ENCODE measurements at places on chromosomes 16 and 17.
A peak's percentile ranks its signal among the peaks of the same experiment; 100 is the strongest.

- no peak for DNase-seq
Observed at GRCh38 chr16:57379579-57379978, 7.3 kb downstream of the CX3CL1 start.

- no peak for DNase-seq
Observed at GRCh38 chr16:87437327-87437726, 45.2 kb downstream of the MAP1LC3B start.

- DNase-seq: no peak
Observed at GRCh38 chr17:56373981-56374833, 219.3 kb upstream of the NOG start.

GRCh38 chr16:3591436-3591803, 14.2 kb upstream of the NLRC3 start:
- no peak for DNase-seq

DNA sequence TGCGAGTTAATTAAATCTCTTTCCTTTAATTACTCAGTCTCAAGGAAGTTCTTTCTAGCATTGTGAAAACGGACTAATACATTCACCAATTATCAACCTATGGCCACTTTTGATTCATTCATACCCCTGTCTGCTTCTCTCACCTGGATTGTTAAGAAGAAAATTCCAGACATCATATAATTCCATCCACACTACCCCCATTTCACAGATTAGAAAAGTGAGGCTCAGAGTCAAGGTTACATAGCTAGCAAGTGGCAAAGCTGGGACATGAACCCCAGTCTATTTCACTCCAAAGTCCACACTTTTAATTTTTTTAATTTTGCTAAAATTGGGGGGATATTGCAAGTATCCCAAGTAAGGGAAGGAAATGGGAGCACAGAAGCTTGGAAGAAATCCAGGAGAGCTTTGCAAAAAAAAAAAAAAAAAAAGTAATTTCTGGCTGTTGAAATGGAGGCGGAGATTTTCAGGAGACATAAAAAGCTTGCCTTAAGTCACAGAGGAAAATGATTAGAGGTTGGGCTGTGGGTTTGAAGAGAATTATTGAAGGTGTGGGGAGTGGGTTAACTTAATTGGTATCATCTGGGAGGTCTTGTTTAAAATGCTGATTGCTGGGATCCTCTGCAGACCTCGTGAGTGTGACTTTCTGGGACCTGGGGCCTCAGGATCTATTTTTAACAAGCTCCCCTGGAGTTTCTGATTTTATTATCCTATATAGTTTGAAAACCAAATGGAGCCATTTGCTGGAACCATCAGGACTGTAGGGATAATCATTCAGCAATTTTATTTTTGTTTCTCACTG, 42.3 kb upstream of the ZKSCAN2 start:
- no peak for DNase-seq

DNA sequence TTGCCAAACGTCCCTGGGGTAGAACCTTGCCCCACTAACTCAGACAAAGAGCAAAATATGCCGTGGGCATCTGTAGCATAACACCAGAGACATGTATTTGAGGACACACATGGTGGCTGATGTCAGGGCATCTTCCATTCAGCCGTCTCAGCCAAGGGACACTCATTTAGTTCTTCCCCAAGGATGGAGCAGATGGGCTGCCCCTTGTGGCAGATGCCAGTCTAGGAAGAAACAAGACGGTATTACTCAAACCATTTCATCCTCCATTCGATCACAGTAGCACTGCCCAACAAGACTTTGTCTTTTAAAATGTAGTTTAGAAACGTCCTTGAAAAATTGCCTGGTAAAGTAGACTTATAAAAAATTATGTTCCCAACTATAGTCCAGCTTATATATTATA, 937.6 kb upstream of the EEF2KMT start:
- no peak for DNase-seq

DNA sequence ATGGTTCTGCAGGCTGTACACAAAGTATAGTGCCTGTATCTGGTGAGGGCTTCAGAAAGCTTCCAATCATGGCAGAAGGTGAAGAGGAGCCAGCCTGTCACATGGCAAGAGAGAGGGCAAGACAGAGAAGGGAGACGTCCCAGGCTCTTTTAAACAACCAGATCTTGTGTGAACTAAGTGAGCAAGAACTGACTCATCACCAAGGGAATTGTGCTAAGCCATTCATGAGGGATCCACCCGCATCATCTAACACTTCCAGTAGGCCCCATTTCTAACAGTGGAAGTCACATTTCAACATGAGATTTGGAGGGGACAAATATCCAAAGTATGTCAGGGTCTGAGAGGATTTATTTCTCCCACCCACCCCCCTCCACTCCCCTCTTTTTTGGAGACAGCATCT, 56.2 kb upstream of the ELAC2 start:
- peak; percentile 28 for DNase-seq

- DNase-seq: no peak
Observed at GRCh38 chr16:50601341-50601740, 53.1 kb downstream of the NKD1 start.

DNA sequence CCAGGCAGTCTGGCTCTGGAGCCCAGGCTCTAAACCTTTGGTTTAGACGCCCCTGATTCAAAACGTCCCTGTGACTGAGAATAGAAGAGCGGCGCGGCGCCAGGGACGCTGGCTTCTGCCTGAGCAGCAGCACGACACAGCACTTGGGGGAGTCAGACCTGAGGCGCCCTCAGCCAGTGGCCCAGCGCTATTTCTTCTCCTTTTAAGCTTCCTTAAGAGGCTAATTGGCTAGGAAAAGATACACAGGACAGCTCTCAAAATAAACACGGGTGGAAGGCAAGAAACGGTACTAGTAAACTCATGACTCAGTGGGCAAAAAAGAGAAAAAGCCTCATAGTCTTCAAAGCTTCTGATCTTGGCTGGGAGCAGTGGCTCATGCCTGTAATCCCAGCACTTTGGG, 34.9 kb downstream of the GTF3C1 start:
- no peak for DNase-seq

DNA sequence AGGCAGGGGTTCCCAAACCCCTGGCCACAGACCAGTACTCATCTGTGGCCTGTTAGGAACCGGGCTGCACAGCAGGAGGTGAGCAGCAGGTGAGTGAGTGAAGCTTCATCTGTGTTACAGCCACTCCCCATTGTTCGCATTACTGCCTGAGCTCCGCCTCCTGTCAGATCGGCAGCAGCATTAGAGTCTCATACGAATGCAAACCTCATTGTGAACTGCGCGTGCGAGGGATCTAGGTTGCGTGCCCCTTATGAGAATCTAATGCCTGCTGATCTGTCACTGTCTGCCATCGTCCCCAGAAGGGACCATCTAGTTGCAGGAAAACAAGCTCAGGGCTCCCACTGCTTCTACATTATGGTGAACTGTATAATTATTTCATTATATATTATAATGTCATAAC, 25.1 kb upstream of the RMI2 start:
- no peak for DNase-seq

DNA sequence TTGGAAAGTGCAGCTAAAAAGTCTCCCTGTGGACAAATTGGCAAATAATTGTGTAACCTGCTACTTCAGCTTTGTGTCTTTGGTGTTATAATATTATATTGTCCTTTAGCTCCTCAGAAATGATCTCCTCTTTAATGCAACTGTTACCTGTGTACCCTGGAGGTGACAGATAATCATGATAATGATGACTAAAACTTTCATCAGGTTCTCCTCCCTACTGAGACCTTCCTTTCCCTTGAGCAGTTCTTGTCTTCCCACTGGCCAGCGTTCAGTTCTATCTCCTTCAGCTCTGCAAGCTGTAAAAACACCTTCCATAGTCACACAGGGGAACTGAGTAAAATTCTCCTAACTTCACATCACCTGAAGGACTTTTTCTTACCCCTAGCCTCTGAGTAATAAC, 14.7 kb downstream of the KRT12 start:
- DNase-seq: no peak

DNA sequence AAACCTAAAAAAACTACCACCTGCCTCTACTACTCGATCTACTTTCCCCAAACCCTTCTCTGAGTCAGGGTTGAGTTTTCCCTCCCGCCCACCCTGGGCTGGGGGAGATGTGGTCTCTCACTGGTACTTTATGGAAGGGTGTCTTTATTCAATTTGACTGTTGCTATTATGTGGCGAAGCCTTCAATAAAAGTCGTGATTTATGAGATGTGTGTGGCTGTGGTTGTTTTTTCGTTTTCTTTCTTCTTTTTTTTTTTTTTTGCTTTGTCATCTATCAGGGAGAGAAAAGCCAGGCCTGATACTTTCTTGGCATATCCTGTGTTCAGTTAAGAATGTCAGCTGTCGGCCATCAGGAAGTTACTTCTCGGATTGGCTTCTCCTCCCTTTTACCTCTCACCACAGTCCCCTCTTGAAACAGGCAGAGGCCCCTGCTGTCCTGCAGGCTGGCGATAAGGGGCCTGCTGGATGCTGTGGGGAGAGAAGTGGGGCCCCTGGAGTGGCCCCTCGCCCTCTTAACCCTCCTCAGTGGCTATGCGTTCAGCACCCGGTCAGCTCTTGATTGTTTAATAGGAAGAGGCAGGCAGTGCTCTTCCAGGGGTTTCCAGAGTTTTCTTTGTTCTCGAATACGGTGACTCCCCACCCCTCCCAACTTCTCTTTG, 123.0 kb downstream of the MSI2 start:
- peak; percentile 78 for DNase-seq

- DNase-seq: no peak
Observed at GRCh38 chr16:27405546-27406451, 3.8 kb downstream of the IL21R start.

DNA sequence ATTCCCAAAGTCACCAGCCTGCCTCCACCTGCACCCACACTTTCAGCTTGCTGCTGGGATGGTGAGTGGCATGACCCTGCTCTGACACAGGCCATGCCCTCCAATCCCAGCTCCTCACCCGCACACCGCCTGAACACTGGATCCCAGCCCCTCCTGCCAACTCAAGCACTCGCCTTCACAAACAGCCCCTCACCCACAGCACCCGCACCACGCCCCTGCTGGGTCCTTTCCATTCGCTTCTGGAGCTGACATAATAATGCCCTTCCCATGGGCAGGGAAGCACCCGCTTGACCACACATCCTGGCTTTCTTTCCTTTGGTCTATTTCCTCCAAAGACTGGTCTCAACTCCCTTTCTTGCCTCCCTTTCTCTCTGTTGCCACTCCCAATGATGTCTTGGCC, 57.6 kb downstream of the RAB11FIP4 start:
- no peak for DNase-seq

- DNase-seq: no peak
Observed at GRCh38 chr17:74104921-74105320, 98.6 kb upstream of the RPL38 start.

DNA sequence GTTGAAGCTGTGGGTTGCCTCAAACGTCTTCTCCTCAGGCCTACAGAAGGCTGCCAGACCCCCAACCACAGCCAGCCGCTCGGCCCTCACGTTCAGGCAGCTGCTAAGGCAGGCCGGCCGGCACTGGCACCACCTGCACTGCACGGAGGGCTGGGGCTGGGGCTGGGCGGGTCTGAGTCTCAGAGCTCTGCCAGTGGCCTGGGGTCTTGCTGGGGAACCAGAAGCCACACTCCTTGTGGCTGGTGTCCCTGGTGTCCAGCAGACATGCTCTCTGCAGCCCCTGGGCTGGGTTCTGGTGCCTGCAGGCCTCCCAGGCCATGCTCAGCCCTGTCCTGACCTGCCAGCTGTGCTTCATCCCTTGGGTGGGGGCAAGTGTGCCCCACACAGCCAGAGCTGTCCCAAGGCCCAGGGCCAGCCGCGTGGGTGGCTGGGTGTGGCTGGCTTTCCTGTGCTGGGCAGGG, 42.0 kb downstream of the BAHCC1 start:
- DNase-seq: no peak

DNA sequence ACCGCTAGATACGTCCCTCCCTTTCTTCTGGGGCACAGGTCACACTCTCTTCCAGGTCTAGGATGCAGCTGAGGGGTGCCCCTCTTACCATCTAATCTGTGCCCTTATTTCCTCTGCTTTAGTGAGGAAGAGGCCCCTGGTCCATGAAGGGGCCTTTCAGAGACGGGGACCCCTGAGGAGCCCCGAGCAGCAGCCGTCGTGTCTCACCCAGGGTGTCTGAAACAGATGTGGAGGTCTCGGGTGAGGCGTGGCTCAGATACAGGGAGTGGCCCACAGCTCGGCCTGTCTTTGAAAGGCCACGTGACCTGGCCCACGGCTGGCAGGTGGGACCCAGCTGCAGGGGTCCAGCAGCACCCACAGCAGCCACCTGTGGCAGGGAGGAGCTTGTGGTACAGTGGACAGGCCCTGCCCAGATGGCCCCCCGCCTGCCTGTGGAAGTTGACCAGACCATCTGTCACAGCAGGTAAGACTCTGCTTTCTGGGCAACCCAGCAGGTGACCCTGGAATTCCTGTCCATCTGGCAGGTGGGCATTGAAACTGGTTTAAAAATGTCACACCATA, 15.6 kb downstream of the SCGB1C2 start:
- DNase-seq: no peak

GRCh38 chr16:54417384-54417783, 130.8 kb upstream of the IRX3 start:
- DNase-seq: no peak

DNA sequence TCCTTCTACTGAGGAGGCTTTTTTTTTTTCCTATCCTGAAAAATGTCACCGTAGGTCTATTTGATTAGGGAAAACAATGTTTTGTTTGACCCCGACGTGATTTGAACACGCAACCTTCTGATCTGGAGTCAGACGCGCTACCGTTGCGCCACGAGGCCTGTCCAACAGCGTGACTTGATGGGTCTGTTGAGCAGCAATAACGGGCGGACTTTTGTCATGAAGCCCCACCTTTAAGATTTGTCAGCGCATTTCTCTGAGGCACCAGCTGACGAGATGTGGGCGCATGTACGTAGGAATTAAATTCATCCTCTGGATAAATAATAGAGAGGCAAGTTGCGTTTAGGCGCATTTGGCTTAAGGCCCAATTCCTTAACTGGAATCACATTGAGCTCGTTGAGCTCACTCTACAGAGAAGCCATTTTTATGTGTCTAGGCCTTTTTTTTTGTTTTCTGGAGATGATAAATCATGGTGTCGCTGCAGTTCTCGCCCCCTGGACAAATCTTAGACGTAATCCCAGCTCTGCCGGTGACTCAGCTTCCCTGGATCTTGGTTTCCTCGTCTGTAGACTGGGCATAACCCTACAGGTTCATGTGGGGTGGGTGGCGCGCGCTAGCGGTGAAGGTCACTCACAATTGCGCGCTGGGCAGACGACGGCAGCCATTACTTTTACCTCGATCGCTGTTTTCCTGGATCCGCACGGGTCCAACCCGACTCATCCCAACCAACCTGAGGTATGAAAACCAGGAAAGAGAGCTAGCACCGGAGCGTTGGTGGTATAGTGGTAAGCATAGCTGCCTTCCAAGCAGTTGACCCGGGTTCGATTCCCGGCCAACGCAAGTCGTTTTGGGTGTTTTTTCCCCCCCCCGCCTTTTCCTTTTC, 10.6 kb upstream of the AURKB start:
- peak; percentile 92 for DNase-seq

- DNase-seq: no peak
Observed at GRCh38 chr17:27945953-27946352, 52.8 kb upstream of the LYRM9 start.

- DNase-seq: no peak
Observed at GRCh38 chr16:27561216-27561615, 11.3 kb downstream of the KATNIP start.
